Stimulated activated CD8-positive, alpha-beta memory T cell treated with anti-CD3 and anti-CD28 coated beads, Interleukin-7, amount 100 ng/mL, for 24 hours (primary cell): ENCODE measurements at places on chromosomes 4 and X.

GRCh38 chr4:151628001-151628608, 132.7 kb downstream of the GATB start:
- DNase-seq = no peak

DNA sequence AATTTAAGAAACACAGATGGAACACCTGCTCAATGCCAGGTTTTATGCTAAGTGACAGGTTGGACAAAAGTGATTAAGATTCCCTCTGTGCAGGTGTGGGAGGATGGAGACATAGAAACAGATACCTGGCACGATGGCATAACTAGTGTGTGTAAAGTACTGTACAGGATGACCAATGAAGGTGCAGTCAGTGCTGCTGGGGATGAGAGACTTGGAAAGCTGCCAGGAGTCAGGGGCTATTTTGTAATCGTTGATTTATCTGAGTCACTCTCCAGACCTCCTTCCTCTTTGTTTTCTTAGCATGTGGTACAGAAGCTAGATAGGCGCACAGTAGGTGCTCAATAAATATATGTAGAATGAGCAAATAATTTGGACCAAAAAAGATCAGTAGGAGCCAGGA, 58.2 kb downstream of the CWH43 start:
- no peak for DNase-seq

DNA sequence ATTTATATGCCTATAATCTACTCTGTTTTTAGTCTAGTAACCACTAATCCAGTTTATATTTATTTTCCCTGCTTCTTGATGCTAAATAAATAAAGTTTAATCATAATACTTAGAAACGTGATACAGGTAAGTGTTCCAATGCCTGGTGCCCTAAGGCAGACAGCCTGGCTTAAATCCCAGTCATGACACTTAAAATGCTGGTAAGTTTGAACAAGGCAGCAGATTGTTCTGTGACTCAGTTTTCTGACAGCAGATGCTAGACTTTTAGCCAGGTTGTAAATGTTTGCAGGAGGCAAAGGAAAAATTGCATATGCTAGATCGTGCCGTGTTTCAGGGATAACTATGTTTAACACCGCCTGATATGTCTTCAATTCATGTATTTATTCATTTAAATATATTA, 2661.6 kb downstream of the PCDH7 start:
- DNase-seq = no peak

GRCh38 chr4:142120921-142121320, 484.5 kb downstream of the IL15 start:
- no peak for DNase-seq

DNA sequence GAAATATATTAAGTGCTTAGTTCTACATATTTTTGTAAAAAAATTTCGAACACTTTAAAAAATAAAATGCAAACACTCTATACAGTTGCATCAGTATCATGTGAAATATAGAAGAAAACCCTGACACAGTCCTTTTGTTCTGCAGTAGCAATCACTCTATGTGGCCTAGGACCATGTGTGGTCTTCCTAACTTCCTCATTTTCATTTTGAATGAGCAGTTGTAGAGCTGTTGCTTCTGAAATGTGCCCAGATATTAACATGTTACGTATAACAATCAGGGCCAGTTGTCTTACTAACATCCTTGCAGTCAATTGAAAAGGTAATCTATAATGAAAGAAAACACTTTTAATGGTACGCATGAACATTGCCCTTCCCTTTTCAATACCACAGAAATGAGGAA, 107.9 kb downstream of the ZNF827 start:
- no peak for DNase-seq

DNA sequence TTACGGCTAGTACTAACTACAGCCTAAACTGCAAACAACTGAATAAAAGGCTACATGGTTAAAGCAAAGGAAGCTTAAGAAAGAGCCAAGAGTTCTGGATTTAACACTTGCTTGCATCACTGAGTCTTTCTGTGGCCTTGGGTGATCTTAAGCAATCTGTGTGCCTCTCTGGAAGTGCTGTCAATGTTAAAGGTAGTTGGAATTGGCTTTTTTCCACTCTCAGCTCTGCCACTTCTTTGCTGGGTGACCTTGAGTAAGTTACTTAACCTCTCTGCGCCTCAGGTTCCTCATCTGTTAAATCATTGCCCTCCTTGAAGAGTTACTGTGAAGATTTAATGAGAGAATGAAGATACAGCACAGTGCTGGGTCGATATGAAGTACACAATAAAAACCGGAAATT, 15.7 kb downstream of the SLC2A9 start:
- DNase-seq = no peak

DNA sequence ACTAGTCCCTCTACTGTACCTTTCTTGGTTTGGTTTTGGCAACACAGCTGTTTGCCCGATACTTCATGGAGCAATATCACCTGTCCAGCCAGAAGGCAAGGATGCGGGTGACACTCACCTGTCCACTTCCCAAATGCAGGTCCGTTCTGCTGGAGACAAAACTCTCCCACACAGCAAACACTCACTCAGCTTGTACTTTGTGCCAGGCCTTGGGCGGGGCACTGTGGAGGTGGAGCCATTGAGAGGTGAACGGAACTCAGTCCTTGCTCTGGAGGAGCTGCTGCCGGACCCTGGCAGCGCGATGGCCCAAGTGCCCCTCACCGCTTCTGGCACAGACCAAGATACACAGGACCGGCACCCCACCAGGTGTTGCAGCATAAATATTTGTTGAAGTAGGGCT, 15.3 kb upstream of the HMGB3 start:
- DNase-seq = no peak

DNA sequence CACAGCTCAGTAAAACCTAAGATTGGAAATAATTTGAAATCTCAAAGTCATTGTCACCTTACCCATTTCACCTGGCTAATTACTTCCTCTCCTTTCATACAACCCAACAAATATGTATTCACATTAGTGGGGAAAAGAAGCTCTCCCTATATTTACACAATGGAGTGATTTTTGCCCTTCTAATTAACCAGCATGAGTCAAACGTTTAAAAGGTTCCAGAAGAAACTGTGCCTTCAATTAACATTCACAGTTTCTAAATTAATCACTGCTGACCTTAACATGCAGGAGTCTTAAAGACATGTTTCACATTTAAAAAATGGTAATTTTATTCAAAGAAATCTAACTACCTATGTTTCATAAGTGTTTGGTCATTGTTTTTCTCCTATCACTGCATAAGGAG, 254.6 kb downstream of the CBLL2 start:
- no peak for DNase-seq

DNA sequence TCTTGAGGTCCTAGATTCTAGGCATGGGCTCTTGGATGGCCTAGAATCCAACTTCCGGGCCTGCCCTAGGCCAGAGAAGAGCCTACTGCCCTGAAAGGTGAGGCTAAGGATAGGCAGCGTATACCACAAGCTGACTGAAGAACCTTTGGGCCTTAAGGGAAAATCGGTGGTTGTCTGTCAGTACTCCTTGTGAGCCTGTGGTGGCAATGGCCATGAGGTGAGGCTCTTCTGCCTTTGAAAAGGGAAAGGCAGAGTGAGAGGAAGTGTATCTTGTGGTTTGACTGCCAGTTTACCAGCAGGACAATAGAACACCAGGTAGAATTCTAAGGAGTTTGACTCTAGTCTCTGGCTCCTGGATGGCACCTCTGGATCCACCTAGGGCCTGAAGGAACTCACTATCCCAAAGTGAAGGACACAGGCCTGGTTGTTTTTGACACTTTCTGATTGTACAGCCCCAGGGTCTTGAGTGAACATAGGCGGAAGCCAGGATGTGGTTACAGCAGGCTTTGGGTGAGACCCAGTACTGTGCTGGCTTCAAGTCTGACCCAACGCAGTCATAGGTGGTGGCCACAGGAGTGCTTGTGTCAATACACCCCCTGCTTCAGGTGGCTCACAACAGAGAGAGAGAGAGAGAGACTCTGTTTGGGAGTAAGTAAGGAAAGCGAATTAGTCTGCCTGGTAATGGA, 20.9 kb downstream of the ITIH6 start:
- DNase-seq = no peak

GRCh38 chr4:71303850-71304249, 35.0 kb upstream of the SLC4A4 start:
- no peak for DNase-seq
